Skin of body (tissue), 3 donors: ENCODE measurements at places on chromosomes 1 and 21. TPM values are rescaled to one million over a fixed set of nuclear protein-coding genes. Genes with fewer than 3 reads are reported as not detected.

DNA sequence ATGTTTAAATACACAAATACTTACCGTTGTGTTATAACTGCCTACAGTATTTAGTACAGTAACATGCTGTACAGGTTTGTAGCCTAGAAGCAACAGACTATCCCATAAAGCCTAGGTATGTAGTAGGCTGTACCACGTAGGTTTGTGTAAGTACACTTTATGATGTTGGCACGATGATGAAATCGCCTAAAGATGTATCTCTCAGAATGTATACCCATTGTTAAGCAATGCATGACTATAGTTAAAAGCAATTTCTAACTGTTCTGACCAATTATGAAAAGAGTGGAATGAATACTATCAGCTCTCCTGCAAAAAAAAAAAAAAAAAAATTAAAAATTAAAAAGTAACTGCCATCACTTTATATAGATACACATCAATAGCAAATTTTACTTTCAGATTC, 11.4 kb downstream of the HP1BP3 start:
- DNase-seq = no peak

- no peak for DNase-seq
These were observed 98.4 kb downstream of the FNBP1L start for GRCh38 chr1:93546162-93546863.

The S100A13 gene
- 17.8 TPM for total RNA-seq

DNA sequence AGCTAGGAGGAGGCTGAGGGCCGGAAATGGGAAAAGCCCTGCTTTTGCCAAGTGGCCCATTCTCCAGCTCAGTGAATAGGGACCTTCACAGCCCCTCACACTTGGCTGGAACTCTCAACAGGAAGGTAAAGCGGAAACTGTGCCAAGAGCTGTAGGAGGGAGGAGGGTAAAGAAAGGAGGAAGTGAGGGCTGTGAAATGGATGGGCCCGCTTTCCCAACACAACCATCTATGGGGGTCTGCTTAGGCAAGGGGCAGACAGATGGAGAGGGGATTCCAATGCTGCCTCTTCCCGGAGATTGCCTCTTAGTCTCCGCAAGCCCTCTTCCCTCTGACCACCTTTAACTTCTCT, 5.2 kb downstream of the INKA2 start:
- DNase-seq = no peak

The CROCC gene
- 21.8 TPM for total RNA-seq

DNA sequence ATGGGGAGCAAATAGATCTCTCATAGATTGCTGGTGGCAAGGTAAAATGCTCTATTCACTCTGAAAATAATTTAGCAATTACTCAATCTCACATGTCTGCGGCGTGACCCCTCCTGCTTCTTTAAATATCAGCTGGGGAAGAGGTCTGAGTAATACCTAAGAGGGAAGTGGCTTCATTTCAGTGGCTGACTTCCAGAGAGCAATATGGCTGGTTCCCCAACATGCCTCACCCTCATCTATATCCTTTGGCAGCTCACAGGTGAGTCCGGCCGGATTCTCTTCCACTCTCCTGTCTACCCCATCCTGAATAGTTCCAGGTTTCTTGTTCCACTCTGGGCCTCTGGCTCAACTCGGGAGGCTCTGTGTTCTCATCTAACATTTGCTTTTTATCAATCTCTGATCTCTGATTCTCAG, at the start of gene SLAMF7:
TSS of gene SLAMF7 (plus strand) at position 150 of the 414 bp plus-strand sequence. CDS start at position 205, 55 bp downstream.
- no peak for DNase-seq

DNA sequence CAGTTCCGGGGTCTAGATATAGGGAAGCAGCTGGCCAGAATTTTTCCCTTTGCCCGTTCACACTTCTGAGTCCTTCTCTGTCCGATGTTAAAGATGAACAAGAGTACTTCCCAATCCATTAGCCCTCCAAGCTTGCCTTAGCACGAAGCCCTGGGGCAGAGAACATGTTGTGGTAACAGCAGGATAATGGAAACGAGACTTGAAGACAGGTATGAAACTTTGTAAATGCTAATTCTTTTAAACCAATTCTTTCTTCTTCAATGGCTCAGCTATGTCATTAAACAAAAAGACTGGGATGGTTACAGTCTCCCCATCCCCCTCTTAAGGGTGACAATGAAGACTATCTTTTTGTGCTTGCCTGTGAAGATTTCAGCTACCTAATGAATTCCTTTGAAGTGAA, 218.5 kb downstream of the PLA2G4A start:
- no peak for DNase-seq

GRCh38 chr21:16205527-16205926, 475.7 kb downstream of the USP25 start:
- no peak for DNase-seq

- DNase-seq = no peak
These were observed at the start of gene ANKRD65 for GRCh38 chr1:1421147-1421906. ANKRD65 (minus strand) TSS chr1:1421276; CDS start chr1:1421005, 271 bp downstream.

DNA sequence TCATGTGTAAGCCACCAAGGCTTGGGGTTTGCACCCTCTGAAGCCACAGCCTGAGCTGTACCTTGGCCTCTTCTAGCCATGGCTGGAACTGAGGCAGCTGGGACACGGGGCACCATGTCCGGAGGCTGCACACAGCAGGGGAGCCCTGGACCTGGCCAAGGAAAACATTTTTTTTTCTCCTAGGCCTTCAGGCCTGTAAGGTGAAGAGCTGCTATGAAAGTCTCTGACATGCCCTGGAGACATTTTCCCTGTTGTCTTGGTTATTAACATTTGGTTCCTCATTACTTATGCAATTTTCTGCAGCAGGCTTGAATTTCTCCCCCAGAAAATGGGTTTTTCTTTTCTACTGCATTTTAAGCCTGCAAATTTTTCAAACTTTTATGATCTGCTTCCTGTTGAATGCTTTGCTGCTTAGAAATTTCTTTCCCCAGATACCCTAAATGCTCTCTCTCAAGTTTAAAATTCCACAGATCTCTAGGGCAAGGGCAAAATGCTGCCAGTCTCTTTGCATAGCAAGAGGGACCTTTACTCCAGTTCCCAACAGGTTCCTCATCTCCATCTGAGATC, 295.8 kb downstream of the LTN1 start:
- no peak for DNase-seq

- no peak for DNase-seq
These were observed 67.7 kb downstream of the NAV1 start for GRCh38 chr1:201606623-201607022.
